Activated CD4-positive, alpha-beta T cell treated with anti-CD3 and anti-CD28 coated beads for 24 hours (primary cell): ENCODE measurements at places on chromosomes 7 and 10.

DNA sequence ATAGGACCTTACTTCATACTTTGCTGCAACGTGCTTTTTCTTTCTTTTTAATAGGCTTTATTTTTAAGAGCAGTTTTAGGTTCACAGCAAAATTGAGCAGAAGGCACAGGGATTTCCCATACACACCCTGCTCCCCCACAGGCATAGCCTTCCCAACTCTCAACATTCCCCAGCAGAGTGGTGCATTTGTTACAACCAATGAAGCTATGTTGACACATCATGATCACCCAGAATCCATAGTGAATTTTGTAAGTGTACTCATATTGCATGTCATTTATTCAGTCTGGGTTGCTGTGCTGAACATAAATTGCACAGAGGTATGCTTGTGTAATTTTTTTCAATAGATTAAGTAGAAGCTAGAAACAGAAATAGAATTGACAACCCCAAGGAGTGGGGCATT, 327.3 kb downstream of the INHBA start:
- no peak for DNase-seq

GRCh38 chr7:143503261-143503660, 25.6 kb downstream of the TAS2R41 start:
- no peak for DNase-seq

GRCh38 chr7:140284062-140284461, 107.3 kb upstream of the KDM7A start:
- DNase-seq = no peak

GRCh38 chr10:78566284-78567111, 502.3 kb upstream of the ZMIZ1 start:
- no peak for DNase-seq
